Left lung (tissue), 14 donors: ENCODE measurements at places on chromosomes 5 and 9.

GRCh38 chr5:177269976-177270375 is 33.5 kb downstream of the RAB24 start:
- DNase-seq = no peak

GRCh38 chr5:59040024-59040803 is 457.3 kb downstream of the RAB3C start:
- DNase-seq = no peak

DNA sequence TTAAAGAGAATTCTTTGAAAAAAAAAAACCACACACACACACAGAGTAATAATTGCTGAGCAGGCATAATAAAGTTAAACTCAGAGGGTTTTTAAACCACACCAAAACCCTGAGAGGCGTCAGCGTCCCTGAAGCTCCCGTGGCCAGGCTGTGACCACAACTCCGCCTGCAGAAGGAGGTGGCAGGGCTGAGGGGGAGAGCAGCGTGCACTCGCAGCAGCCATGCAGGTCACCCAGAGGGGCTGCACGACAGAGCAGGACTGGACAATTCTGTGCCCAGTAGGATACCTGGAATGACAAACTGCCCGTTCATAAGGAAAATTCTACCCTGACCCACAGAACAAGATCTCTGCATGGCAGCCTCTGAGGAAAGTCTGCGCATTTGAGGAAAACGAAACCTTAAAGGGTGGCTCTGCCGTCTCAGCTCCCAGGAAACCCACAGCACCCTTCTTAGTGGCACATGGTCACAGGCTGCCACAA is 44.0 kb downstream of the ROR2 start:
- no peak for DNase-seq

- DNase-seq = no peak
Observed at GRCh38 chr9:21465138-21465537, 17.0 kb downstream of the IFNE start.

DNA sequence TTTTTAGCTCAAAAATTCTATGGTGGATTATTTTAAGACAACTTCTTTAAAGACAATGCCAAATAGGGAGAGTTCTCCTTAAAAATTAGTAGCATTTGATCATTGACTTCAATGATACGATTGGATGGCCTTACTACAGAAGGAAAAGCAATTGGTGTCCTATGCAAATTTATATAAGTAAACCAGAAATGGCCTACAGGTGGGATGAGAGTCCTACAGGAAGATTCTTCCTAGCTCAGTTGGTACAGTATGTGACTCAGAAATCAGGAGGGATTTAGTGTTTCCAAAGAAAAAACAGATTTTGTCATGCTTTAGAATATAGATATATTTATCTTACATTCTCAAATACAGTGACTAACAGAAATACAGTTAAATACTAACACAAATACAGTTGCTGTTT is 6.5 kb downstream of the ANKRA2 start:
- DNase-seq = no peak

DNA sequence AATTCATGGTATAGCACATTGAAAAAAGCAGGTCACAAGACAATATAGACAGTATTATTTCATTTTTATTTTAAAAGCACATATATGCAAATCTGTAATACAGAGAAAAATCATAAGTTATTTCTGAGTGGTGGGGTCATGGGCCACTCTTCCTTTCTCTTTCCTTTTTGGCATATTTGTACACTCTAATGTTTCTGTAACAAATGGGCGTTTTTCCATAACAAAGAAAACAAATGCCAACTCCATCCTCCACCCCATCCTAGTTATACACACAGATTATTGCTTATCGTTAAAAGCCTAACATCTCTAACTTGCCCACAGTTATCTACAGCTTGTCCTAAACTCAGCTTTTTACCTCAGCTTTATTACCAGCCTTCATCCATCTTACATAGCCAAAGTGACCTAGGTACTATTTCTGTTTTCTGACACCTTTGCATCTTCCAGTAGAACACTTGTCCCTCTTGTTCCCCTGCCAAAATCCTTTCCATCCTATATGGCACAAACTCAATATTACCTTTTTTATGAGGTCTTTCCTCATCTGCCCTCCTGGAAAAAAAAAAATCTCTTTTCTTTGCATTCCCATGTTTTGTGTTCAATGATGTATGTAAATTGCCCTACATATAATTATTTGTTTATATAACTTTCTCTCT is 4.1 kb downstream of the KIAA0825 start:
- DNase-seq = no peak

- DNase-seq = no peak
Observed at GRCh38 chr9:5873439-5873838, 17.2 kb upstream of the MLANA start.

- no peak for DNase-seq
Observed at GRCh38 chr5:102433473-102433872, 65.3 kb downstream of the SLCO6A1 start.

DNA sequence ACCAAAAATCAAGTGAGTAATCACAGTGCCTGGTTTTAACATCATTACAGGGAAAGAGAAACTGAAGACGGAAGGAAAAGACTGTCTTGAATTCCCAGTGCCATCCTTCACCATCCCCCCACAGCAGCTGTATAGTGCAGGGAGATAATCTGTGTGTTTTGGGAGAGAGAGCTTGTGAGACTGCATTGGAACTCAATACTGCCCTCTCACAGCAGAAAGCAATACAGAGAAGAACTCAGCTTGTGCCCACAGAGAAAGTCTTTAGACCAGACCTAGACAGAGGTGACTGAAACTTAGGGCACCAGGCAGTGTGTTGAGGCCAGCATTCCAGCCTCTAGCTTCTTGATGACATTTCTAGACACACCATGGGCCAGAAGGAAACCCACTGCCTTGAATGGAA is 754.7 kb upstream of the CDH6 start:
- no peak for DNase-seq
